Right ventricle myocardium inferior (tissue), 1 donor: ENCODE measurements at places on chromosomes 7 and 10. TPM values are rescaled to one million over a fixed set of nuclear protein-coding genes. Genes with fewer than 3 reads are reported as not detected.

PKD2L1 gene
- total RNA-seq = not detected

BTAF1 gene
- total RNA-seq = 10.4 TPM

DNA sequence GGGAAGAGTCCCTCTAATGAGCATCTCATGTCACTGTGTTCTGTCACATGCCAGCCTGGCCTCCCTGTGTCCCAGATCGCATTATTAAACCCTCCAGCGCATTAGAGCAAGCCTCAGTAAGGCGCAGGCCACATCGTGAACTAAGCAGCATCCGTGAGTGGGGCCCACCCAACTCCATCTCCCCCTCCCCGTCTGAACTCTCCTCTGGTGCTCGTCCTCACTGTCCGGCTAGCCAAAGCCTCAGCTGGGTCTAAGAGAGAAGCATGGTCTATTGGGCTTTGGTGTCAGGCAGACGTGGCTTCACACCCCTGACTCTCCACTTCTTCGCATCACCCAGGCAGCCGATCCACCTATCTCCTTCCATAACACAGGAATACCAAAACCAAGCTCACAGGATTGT lies 164.7 kb upstream of the LANCL2 start:
- DNase-seq = no peak

DNA sequence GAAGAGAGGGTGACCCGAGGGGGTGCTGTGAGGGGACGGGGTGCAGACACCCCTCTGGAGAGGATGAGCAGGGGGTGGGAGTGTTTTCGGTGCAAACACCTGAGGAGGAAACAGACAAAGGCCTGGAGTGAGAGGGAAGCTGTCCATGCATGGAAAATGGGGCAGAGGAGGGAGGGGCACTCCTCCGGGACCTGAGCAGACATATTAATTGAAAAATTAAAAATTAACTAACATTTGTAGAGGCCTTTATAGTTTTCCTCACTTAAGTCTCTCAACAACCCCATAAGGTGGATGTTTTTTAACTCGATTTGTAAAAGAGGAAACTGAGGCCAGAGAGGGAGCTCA lies 1.2 kb downstream of the VPS37D start:
- peak; percentile 7 for DNase-seq

- no peak for DNase-seq
These were observed 125.6 kb upstream of the TBX20 start for GRCh38 chr7:35379481-35379880.

SPDYE11 gene
- not detected for total RNA-seq

NUP42 gene
- 21.6 TPM for total RNA-seq

ANKRD22 gene
- not detected for total RNA-seq

DNA sequence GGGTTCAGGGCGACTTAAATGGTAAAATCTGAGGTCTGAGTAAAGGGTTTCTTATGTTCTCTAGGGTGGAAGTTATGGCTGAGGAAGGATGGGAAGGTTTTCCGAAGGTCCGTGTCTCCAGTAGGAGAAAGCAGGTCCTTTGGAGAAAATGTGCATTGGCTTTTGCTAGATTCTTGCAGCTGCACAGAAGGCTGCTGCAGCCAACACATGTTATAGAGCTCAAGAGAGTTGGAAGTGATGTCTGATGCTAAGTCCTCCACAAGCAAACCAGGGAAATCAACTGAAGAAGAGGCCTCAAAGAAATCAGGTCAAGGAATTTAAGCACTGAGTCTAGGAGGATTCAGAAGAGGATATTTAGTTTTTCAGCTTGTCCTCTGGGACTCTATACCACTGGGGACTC lies 404.6 kb downstream of the LRMDA start:
- DNase-seq = no peak

NPFFR1 gene
- total RNA-seq = not detected

FGF8 gene
- not detected for total RNA-seq

- DNase-seq = no peak
These were observed 6.9 kb downstream of the TMEM60 start for GRCh38 chr7:77791336-77791735.

GRCh38 chr7:66902844-66903180 lies 18.2 kb upstream of the TMEM248 start:
- DNase-seq = no peak

- peak; percentile 41 for DNase-seq
These were observed 25.8 kb upstream of the PDGFA start for GRCh38 chr7:545470-545869.
